ENCODE measurements at places on chromosomes 16 and 17. TPM values are rescaled to one million over a fixed set of nuclear protein-coding genes. Genes with fewer than 3 reads are reported as not detected.

The P2RX1 gene
- not detected for total RNA-seq

The SMIM36 gene
- total RNA-seq: not detected

The CA10 gene
- 0.85 TPM for total RNA-seq

The ABCA5 gene
- total RNA-seq: 38.5 TPM

The SHISA9 gene
- total RNA-seq: 60.5 TPM

The HSPB9 gene
- total RNA-seq: not detected

The TNFRSF17 gene
- total RNA-seq: not detected

The NRN1L gene
- not detected for total RNA-seq

The YBX2 gene
- 0.67 TPM for total RNA-seq

The POLR3K gene
- total RNA-seq: 2.5 TPM

The TOM1L1 gene
- total RNA-seq: 117 TPM

The CDH1 gene
- total RNA-seq: 369 TPM

The YWHAE gene
- total RNA-seq: 768 TPM

- peak; percentile 92 for DNase-seq
These were observed 77.0 kb downstream of the MRC2 start for GRCh38 chr17:62704381-62704971.

DNA sequence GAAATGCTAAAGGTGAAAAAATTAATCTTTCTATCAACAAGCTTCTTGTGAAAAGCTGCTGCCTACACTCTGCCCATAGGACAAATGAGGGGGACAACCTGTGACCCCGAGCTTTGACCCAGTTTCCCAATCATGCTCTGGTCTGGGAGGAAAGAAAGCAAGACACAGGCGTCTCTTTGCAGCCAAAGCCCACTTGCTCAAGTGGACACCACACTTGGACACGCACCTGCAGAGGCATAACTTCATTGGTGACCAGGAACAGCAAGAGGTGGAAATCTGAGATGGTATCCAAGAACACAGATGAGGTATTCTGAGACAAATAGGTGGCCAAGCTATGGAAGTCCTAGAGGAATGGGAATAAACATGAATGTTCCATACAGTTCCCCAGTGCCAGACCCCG lies 15.0 kb upstream of the FAAP100 start:
- DNase-seq: no peak

- DNase-seq: no peak
These were observed 26.3 kb upstream of the DOC2B start for GRCh38 chr17:207775-208174.

DNA sequence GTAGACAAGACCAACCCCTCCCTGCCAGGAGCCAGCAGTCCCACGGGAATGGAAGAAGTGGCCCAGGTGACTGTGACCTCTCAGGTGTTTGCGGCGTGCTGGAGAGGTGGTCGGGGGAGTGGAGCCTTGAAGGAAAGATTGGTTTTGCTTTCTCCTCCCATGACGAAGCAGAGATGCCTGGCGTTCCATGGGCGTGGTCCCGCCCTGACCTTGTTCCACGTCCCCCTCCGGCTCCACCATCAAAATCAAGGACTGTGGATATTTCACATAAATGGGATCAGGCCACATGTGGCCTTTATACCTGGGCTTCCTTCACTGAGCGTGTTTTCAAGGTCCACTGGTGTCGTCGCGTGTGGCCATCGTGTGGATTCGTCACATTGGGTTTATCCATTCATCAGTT lies 270.6 kb upstream of the TNRC6C start:
- no peak for DNase-seq

GRCh38 chr17:35241520-35241919 lies 1.4 kb upstream of the SLFN5 start:
- DNase-seq: no peak

DNA sequence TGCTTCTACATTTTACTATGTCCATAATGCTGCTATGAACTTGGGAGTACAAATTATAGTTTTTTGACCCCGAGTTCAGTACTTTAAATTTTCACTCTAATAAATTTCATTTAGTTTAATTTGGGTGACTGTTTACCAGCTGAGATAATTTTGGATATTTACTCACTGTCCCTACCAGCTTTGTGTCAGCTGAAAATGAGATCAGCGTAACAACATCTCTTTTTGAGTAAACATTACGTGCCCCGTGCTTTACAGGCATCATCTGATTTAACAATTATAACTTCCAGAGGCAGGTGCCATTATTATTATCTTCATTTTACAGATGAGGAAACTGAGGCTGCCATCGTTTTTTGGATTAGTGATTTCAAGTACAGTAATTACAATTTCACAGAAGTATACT lies 15.0 kb downstream of the GFOD2 start:
- no peak for DNase-seq

GRCh38 chr16:85633438-85633743 lies 20.3 kb downstream of the GSE1 start:
- no peak for DNase-seq

DNA sequence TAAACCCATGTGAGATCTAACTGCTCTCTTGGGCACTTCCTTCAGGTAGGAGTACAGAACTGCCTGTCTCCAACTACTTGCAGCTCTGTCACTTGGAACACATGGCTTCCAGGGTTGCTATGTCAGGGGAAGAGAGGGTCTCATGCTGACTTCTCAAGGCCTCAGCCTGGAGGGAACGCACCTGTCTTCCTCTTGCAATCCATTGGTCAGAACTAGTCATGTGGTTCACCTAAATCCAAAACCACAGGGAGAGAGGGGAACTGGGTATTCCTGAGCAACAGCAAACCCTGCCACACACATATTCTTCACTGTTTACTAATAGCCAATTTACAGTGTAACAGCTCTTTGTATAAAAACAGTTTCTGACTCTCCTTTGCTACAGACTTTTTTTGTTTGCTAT lies 206.1 kb downstream of the KCNJ2 start:
- no peak for DNase-seq

DNA sequence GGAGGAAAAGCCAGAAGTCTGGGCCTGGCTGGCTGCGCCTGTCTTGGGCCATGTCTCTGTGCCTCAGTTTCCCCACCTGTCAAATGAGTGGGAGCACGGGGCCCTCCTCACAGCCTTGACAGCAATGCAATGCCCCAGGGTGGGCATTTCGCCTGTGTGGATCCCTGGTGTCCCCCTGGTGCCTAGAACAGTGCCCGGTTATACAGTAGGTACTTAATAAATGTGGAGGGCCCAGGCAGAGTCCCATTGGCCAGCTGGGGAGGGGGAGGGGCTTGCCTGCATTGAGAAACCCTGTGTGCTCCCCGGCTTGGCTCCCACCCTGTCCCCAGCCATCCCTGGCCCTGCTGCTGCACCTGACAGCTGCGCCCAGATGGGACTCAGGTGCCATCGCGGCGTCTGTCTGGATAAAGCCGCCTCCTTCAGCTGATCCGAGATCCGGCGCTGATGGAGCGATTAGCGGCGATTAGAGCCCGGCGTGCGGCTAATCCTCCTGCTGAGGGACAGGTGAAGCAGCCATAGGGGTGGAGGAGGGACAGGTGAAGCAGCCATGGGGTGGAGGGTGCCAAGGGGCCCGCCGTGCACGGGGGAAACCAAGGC lies 12.4 kb downstream of the ZFPM1 start:
- no peak for DNase-seq

GRCh38 chr16:53083119-53083518 lies 28.3 kb downstream of the CHD9 start:
- peak; percentile 41 for DNase-seq

- no peak for DNase-seq
These were observed 14.7 kb downstream of the RARA start for GRCh38 chr17:40323391-40324381.

DNA sequence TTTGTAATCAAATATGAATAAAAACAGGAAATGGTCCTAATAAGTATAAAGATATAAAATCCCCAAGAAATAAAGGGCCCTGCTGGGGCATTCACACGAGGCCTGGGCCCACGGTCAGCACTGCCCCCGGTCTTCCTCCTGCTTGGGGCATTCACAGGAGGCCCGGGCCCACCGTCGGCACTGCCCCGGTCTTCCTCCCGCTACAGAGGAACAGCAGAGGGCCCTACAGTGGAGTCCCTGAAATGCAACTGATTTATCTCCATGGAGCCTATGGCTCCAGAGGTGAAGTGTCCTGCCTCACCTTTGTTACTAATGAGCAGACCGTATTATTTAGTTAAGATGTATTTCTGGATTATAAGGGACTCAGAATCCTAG lies 46.5 kb downstream of the MAP1LC3B start:
- no peak for DNase-seq

DNA sequence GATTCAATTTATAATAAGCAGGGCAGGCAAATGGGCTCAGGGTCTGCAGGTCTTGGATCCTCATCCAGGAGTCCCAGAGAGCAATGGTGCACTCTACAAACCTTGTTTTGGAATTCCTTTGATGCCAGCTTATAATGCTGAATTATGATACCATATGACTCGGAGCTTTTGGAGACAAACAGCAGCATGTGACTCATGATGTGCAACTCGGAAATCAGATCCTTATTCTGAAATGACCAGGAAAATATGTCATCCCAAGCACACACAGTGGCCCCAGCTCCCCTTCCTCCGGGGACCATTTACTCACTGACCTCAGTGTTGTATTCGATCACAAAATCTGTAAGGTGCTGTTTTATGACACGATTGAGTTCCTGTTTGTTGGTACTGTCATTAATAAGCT lies 20.2 kb upstream of the UMOD start:
- no peak for DNase-seq

- peak; percentile 86 for DNase-seq
These were observed 74.0 kb downstream of the N4BP1 start for GRCh38 chr16:48535831-48536613.

DNA sequence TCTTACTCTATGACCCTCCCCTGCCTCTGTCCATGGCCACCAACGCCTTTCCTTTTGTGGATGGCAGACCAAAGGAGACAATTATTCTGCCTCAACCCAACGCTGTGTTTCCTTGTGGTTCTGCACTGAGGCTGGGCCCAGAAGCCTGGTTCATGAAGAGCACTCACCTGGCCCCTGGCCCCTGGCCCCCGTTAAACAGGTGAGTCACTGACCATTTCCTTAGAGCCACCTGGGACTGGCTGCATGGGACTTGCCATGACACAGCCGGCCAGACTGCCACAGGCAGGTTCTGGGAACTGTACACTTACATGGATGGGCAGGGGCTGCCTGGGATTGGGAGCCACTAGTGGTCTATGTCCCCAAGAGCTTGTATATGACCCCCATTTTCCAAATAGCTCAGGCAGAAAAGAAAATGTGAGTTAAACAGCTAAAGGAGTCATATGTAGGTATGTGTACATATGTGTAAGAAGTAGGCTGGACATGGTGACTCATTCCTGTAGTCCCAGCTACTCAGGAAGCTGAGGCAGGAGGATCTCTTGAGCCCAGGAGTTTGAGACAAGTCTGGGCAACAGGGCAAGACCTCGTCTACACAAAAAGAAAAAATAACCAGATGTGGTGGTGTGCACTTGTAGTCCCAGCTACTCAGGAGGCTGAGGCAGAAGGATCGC lies 181.9 kb upstream of the CACNG5 start:
- DNase-seq: peak; percentile 82

DNA sequence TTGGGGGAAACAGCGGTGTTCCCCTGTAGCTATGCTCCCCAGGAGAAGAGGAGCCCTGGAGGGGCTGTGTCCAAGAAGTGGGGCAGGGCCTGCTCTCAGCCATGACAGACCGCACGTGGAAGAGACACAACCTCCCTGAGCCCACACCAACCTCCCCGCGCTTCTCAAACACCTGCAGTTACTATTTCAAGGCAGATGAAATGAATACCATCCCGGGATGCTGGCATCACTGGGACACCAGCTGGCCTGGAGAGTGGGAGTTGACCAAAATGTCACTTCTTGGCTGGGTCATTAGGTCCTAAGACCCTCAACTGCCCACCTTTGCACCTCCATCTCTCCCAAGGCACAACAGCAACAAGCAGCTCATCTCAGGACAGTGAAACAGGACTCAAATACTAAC lies 32.0 kb downstream of the SPHK1 start:
- DNase-seq: no peak

DNA sequence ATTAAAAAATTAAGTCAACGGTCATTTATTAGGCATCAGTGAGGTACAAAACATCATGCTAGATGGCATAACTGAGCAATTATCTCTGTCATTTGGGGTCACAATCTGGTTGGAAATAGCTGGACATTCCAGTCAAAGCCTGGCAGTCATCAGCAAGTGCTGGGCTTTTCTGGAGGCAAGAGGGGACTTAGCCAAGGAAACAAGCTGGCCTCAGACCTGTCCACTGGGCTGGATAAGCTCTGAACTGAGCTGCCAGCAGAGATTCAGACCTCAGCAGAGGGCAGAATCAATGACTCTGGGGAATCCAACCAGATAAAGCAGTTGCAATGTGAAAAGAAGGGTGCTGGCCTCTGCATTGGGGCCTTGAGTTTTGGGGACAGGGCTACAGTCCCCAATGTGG lies 161.9 kb upstream of the NOL11 start:
- DNase-seq: no peak

GRCh38 chr17:33639103-33639880 lies 346.2 kb upstream of the ASIC2 start:
- DNase-seq: no peak

GRCh38 chr16:16150117-16150877 lies 73.0 kb downstream of the ABCC6 start:
- no peak for DNase-seq

- DNase-seq: no peak
These were observed 14.3 kb downstream of the ZNF213 start for GRCh38 chr16:3149193-3149530.

DNA sequence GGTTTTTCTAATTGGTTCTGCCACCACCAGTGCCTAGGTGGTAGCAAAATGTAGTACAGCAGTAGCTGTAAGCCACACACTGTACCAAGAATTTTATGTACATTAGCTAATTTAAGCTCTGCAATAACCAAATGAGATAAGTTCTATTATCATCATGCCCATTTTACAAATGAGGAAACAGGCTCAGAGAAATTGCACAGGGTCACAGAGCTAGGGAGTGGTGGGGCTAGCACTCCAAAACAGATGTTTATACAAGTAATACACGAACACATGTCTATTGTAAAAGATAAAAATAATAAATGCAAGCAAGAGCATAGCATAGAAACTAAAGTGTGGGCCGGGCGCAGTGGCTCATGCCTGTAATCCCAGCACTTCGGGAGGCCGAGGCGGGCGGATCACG lies 13.6 kb downstream of the RSAD1 start:
- DNase-seq: no peak

GRCh38 chr17:19286751-19287341 lies 49.7 kb downstream of the EPN2 start:
- no peak for DNase-seq

DNA sequence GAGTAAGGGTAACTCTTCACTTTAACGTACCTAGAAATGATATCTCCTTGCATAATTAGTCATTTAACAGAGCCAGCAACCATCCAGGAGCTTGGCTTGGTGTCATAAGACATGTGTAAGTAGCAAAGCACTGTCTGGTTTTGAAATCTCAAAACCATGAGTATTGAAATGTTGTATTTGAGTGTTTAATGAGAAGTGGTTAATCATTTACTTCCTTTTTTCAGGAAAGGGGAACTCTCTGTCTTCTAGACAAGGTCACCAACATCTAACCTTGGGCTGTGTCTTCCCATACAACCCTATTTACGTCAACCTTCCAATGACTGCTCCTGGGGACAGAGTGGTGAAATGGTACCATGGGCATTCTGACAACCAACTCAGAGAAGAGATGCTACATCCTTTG lies 27.1 kb downstream of the PMP22 start:
- DNase-seq: no peak

Data from mammary epithelial cell (primary cell).